ENCODE measurements at places on chromosomes 4 and X.

DNA sequence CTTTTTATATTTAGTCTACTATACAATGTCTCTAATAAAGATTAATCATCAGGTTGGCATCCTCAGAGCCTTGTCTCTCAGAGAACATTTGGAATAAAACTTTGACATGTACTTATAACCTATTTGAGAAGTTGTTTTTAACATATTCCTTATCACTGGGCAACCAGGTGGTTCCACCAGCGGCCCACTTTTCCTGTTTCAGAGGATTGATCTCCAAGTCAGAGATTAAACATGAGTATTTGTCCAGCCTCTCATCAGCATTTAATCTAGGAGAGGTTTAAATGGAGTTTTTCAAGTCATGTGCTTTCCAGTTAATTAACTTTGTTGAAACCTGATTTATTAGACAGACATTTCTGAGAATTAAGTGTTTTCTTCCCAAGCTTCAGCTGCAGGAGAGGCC lies 345.5 kb downstream of the GRXCR1 start:
- no peak for DNase-seq

DNA sequence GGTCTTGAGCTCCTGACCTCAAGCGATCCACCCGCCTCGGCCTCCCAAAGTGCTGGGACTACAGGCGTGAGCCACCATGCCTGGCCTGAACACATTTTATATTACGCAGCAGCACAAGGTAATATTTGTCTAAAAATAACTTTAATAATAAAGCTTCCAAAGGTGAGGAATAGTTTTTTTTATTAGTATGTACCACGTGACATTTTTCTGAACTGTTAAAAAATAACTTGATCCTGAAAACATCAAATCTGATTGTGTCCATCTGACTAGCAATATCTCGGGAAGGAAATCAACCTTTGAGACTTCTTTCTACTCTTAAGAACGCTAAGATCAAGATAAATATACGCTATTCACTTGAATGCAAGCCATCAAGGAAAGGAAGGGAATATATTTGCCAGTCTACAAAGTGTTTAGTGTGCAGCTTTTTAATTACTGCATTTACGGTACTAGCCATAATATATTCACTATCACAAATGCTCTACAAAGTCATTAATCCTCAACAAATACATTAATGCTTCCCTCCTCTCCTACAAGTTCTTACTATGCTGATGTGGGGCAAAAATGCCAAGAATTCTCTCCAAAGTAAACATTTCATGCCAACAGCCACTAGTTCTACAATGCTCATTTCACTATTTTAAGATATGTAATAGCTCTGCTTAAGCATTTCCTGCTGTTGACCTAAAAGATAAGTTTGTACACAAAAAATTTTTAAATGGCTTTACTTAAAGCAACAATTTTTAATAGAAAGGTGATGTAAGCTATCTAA lies 143.6 kb downstream of the APBB2 start:
- no peak for DNase-seq

GRCh38 chrX:102610905-102611304 lies 11.6 kb downstream of the ARMCX5 start:
- no peak for DNase-seq

- no peak for DNase-seq
Measured at GRCh38 chr4:140236654-140237169, 82.7 kb upstream of the MAML3 start.

GRCh38 chrX:23901060-23901459 lies 6.7 kb downstream of the APOO start:
- no peak for DNase-seq

DNA sequence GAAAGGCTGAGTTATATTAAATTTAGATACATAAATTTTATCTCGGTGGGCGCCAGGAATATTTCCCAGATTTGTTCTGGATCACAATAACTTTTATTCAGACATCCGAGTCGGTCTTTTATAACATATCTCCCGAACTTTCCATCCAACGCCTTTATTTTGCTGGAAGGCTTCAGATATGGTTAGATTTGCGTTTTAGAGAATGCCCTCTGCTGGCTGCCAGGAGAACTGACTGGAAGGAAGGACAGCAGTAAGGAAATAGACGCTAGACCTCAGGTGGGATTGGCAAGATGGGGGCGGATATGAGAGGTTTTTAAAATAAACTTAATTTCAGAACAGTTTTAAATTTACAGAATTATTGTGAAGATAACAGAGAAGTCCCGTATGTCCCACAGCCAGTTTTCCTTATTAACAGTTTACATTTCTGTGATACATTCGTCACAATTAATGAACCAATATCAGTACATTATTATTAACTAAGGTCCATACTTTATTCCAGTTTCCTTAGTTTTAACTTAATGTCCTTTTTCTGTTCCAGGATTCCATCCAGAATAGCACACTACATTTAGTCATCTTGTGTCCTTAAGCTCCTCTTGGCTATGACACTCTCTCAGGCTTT lies 4.6 kb upstream of the KANTR start:
- peak; percentile 27 for DNase-seq

DNA sequence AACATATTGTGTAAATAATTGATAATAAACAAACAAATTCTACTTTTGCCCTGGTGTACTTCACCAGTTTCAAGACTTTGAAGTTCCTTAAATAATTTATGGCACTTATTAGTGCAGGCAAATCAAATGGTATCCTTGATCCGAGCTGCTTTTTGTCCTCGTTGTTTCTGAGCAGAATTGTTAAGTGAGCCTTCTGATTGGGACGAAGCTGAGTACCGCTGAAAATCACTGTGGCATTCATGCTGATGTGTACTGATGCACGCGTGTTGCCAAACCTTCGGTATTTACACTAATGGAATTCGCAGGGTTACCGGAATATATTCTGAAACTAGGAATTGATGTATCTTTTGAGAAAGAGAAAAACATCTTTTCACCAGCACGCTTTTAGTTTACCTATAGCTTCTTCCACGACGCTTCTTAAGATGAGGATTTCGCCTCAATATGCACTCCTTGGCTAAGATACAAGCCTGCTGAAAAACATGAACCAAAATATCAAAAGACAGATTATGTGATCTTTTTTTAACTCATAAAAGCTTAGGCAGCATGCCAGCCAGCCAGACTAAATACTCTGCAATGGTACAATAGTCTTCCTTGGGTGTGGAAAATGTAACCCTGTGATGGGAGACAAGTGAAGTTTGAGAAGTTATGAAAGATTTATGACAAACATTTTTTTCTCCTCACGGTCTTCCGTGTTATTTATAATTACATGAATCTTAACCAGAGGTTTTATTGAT lies 48.9 kb upstream of the TENM3 start:
- DNase-seq: no peak

All from NCI-H526 treated with DMSO at 0.1 percent for 48 hours (cell line).